H1 (cell line): ENCODE measurements at places on chromosomes 11 and 22. TPM values are rescaled to one million over a fixed set of nuclear protein-coding genes. Genes with fewer than 3 reads are reported as not detected.

- DNase-seq = no peak
Measured at GRCh38 chr22:32692371-32692770, 109.1 kb upstream of the TIMP3 start.

Gene ROBO3
- 7.8 and 12.1 TPM in 2 replicates for total RNA-seq

Gene MLC1
- not detected in 2 replicates for total RNA-seq

Gene EI24
- 130 and 135 TPM in 2 replicates for total RNA-seq
